Activated CD8-positive, alpha-beta T cell treated with anti-CD3 and anti-CD28 coated beads, Interleukin-2, amount 10 ng/mL, durations not matched to agents 7 days and 5 days (primary cell): ENCODE measurements at places on chromosomes 11 and 22.

DNA sequence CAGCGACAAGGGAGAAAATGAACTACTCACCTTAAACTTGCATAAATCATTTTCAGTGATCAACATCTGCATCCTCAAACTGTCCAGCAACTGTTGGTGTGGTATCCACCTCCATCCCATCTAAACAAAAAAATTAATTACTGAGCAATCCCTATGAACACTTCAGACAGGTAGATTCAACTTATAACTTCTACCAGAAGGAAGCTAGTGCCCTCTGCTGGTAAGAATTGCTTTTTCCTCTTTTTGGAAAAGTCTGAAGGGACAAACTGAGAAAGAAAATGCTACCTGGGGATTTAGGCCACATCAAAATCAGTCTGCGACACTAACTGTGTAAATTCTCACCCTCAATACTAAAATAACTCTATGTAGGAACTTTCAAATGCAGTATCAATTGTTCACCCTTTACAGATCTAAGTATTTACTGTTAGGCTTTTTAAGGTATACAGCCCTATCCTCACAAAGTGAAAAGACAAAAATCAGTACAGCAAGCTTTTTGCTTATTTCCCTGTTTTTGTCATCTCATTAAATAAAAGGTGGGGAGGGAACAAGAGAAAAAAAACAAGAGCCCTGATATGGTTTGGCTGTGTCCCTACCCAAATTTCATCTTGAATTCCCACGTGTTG lies 17.9 kb downstream of the CLNS1A start:
- no peak overlapping the region for H3K4me3 ChIP-seq
- peak; percentile 46 for DNase-seq
- no peaks in the 10 kb centered on the region for H3K4me1 ChIP-seq

DNA sequence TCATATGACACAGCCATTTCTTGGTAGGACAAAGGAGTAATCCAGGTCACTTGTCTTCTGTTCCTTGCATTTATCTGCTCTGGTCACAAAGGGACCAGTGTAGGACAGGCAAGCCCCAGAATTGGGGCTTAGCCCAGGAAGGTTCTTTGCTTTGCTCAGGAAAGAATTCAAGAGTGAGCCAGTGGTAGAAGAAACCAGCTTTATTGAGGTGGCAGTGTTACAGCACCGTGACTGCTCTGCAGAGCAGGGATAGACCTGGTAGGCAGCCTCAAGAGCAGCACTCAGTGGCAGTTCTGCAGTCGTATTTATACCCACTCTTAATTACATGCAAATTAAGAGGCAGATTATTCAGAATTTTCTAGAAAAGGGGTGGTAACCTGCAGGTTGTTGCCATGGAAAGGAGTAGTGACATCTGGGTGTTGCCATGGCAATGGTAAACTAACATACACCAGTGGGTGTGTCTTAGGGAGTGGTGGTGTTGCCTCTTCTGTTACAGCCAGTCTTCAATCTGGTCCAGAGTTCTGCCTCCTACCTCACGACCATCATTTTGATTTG lies 84.9 kb upstream of the RAB1B start:
- H3K27me3 ChIP-seq: no peaks in the 10 kb centered on the region
- H3K36me3 ChIP-seq: peaks cover 7% of the 10 kb centered on the region
- no peak overlapping the region for H3K27ac ChIP-seq
- DNase-seq: no peak

GRCh38 chr11:119198925-119199324 lies 7.2 kb upstream of the CBL start:
- no peak for DNase-seq
- H3K27ac ChIP-seq: no peak overlapping the region
- no peak overlapping the region for H3K4me3 ChIP-seq
- H3K27me3 ChIP-seq: peaks cover 3% of the 10 kb centered on the region

DNA sequence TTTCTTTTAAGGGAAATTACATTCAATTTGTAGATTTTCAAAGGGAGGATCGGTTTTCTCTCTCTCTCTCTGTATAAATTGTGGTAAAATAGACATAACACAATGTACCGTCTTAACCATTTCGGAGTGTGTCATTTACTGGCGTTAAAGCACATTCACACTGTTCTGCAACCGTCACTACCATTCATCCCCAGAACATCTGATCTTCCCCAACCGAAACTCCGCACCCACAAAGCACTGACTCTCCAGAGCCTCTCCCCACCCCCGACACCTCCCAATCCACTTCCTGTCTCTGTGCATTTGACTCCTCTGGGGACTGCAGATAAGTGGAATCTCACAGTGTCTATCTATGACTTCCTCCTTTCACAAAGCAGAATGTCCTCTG lies 15.9 kb upstream of the GRAMD4 start:
- peak; percentile 80 for DNase-seq
- H3K27me3 ChIP-seq: no peaks in the 10 kb centered on the region
- H3K4me3 ChIP-seq: peak overlapping the region; percentile 69
- H3K36me3 ChIP-seq: no peaks in the 10 kb centered on the region
- H3K4me1 ChIP-seq: peaks cover 22% of the 10 kb centered on the region
- H3K27ac ChIP-seq: peak overlapping the region; percentile 73

DNA sequence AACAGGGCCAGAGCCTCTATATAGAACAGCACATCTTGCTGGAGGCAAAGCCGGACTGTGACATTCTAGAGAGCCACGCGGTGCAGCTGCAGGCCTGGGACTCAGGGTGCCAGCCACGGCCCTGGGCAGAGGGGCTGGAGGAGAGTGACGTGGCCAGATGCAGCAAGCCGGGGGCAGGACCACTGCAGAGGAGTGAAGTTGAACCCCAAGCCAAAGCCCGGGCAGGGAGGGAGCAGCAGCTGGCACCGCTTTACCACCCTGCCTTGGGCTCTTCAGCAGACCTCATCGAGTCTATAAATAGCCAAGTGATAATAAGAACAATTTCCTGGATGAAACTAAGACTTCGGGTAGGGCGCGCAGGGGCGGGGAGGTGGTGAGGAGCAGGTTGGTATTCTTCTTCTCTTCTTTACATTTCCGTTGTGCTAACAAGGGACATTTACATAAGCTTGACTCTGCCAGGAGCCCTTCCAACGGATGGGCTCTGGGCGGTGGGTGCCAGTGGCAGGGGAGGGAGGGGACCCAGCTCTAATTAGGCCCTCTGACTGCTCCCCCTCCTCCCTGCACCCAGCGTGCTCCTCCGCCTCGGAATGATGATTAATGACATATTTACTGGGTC lies 110.2 kb downstream of the ST3GAL4 start:
- H3K27me3 ChIP-seq: no peaks in the 10 kb centered on the region
- H3K36me3 ChIP-seq: no peaks in the 10 kb centered on the region
- peaks cover 32% of the 10 kb centered on the region for H3K4me1 ChIP-seq
- peak overlapping the region; percentile 84 for H3K27ac ChIP-seq
- peak overlapping the region; percentile 13 for H3K4me3 ChIP-seq

DNA sequence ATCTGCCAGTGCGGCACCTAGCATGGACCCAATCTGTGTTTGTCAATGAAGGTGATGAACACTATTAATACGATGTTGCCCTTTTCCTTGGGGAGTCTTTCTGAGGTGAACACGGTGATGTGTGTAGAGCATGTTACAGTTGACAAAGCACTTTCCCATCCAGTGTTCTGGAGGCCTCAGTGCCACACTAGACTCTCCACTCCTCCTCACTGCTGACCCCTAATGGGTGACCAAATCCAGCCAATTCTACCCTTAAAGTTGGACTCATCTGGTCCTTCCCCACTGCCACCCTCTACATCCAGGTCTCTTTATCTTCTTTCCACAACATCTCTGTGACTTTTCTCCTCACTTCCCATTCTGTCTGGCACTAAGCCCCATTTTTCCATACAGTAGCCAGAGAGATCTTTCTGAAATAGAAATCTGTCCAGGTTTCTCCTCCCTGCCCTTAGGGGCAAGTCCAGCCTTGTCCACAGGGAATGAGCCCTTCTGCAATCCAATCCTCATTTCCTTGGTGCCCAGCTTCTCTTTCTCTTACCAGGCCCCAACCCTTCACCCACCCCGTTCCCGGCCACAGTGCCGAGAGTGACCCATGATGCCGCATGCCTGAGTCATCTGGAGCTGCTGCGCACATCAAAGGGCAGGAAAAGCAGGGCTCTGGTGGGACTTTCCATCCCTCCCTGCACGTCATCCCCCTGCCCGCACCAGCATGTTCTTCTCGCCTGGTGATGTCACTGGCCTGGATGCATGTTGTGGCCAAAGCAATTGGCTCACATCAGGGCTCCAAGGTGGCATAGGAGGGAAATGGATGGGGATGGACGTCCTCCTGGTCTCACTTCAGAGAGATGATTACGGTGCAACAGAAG lies 64.2 kb downstream of the RASSF10 start:
- no peak overlapping the region for H3K27ac ChIP-seq
- no peak overlapping the region for H3K4me3 ChIP-seq
- H3K4me1 ChIP-seq: no peaks in the 10 kb centered on the region

GRCh38 chr11:40975076-40975475 lies 484.4 kb downstream of the LRRC4C start:
- H3K27ac ChIP-seq: no peak overlapping the region
- H3K4me3 ChIP-seq: no peak overlapping the region
- H3K36me3 ChIP-seq: no peaks in the 10 kb centered on the region
- H3K4me1 ChIP-seq: no peaks in the 10 kb centered on the region
- H3K27me3 ChIP-seq: no peaks in the 10 kb centered on the region

GRCh38 chr11:129652835-129653234 lies 162.8 kb upstream of the TMEM45B start:
- no peak overlapping the region for H3K4me3 ChIP-seq
- H3K27ac ChIP-seq: no peak overlapping the region
- DNase-seq: no peak
- H3K27me3 ChIP-seq: peaks cover 3% of the 10 kb centered on the region

GRCh38 chr11:25794804-25795203 lies 537.1 kb upstream of the ANO3 start:
- no peaks in the 10 kb centered on the region for H3K27me3 ChIP-seq
- no peaks in the 10 kb centered on the region for H3K4me1 ChIP-seq
- no peak for DNase-seq
- no peaks in the 10 kb centered on the region for H3K36me3 ChIP-seq
- H3K4me3 ChIP-seq: no peak overlapping the region

GRCh38 chr11:45208135-45208534 lies 61.7 kb downstream of the PRDM11 start:
- no peak overlapping the region for H3K27ac ChIP-seq
- H3K27me3 ChIP-seq: no peaks in the 10 kb centered on the region
- no peak for DNase-seq
- no peak overlapping the region for H3K4me3 ChIP-seq
- H3K36me3 ChIP-seq: no peaks in the 10 kb centered on the region

- H3K27ac ChIP-seq: no peak overlapping the region
- H3K27me3 ChIP-seq: peaks cover 8% of the 10 kb centered on the region
- no peaks in the 10 kb centered on the region for H3K36me3 ChIP-seq
- DNase-seq: no peak
Observed at GRCh38 chr11:1917523-1918435, 1.7 kb upstream of the TNNT3 start.

GRCh38 chr11:19199771-19200170 lies 2.0 kb downstream of the CSRP3 start:
- no peaks in the 10 kb centered on the region for H3K36me3 ChIP-seq
- H3K4me1 ChIP-seq: peaks cover 4% of the 10 kb centered on the region
- no peak for DNase-seq
- H3K27ac ChIP-seq: no peak overlapping the region
- peaks cover 9% of the 10 kb centered on the region for H3K27me3 ChIP-seq

GRCh38 chr22:41801147-41801819 lies 804 bp downstream of the CCDC134 start:
- DNase-seq: no peak
- H3K27ac ChIP-seq: peak overlapping the region; percentile 99
- peak overlapping the region; percentile 98 for H3K4me3 ChIP-seq

- no peak for DNase-seq
- H3K27ac ChIP-seq: no peak overlapping the region
- no peaks in the 10 kb centered on the region for H3K4me1 ChIP-seq
- peaks cover 48% of the 10 kb centered on the region for H3K36me3 ChIP-seq
- H3K4me3 ChIP-seq: no peak overlapping the region
- no peaks in the 10 kb centered on the region for H3K27me3 ChIP-seq
Observed at GRCh38 chr11:18352581-18352980, 30.2 kb downstream of the GTF2H1 start.

GRCh38 chr11:122633219-122633829 lies 22.2 kb upstream of the UBASH3B start:
- no peak overlapping the region for H3K4me3 ChIP-seq
- H3K36me3 ChIP-seq: no peaks in the 10 kb centered on the region
- H3K27me3 ChIP-seq: no peaks in the 10 kb centered on the region
- no peak overlapping the region for H3K27ac ChIP-seq

- no peaks in the 10 kb centered on the region for H3K27me3 ChIP-seq
- DNase-seq: no peak
- no peak overlapping the region for H3K4me3 ChIP-seq
- no peak overlapping the region for H3K27ac ChIP-seq
- no peaks in the 10 kb centered on the region for H3K4me1 ChIP-seq
Observed at GRCh38 chr11:116825854-116826750, 3.0 kb upstream of the APOA4 start.

GRCh38 chr22:43777286-43777685 lies 34.8 kb downstream of the EFCAB6 start:
- no peaks in the 10 kb centered on the region for H3K36me3 ChIP-seq
- no peak overlapping the region for H3K27ac ChIP-seq
- DNase-seq: no peak
- H3K4me3 ChIP-seq: no peak overlapping the region
- no peaks in the 10 kb centered on the region for H3K4me1 ChIP-seq

- peak; percentile 79 for DNase-seq
- no peak overlapping the region for H3K4me3 ChIP-seq
- H3K27ac ChIP-seq: no peak overlapping the region
- H3K36me3 ChIP-seq: no peaks in the 10 kb centered on the region
Observed at GRCh38 chr11:68297812-68298658, 14.4 kb upstream of the LRP5 start.

DNA sequence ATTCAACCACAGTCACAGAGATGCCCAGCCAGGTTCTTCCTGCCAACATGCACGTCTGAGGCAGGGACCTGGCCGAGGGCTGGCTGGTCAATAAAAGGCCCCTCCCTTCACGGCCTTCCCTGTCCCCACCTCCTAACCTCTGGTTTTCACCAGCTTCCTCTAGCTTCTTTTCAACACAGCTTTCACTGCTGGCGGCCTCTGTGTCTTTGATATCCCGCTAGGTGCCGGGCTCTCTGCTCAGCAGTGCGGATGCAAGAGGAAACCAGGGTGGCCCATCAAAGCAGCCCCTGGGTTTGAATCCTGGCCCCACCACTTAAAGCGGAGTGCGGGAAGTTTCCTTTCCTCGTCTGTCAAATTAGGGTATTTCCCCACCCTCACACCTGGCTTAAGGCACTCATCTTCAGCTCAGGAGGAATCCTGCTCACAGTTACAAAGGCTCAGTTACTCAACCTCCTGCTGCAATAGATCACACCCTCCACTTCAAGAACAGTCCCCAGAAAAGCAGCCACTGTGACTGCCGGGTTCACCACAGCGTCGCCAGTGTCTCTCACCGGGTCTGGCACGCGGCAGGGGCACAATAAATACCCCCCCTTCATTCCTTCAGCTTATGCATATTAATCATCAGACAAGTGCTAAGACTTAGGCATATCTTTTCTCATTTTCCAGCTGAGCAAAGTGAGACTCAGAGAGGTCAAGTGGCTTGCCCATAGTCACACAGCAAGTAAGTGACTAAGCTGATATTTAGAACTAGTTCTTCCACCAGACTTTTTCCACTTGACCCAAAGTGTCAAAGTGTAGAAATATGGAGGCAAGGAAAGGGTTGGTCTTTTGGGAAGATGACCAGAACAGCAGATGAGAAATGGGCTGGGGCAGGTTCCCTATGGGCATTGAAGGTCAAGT lies 45.7 kb downstream of the TXN2 start:
- peak overlapping the region; percentile 26 for H3K4me3 ChIP-seq
- no peaks in the 10 kb centered on the region for H3K36me3 ChIP-seq
- peak; percentile 76 for DNase-seq
- peaks cover 39% of the 10 kb centered on the region for H3K4me1 ChIP-seq

- H3K36me3 ChIP-seq: no peaks in the 10 kb centered on the region
- no peak overlapping the region for H3K4me3 ChIP-seq
- peaks cover 2% of the 10 kb centered on the region for H3K27me3 ChIP-seq
- no peak overlapping the region for H3K27ac ChIP-seq
- no peaks in the 10 kb centered on the region for H3K4me1 ChIP-seq
Observed at GRCh38 chr11:61611309-61611708, 30.4 kb upstream of the SYT7 start.
